ENCODE measurements at places on chromosomes 3 and 15.
A peak's percentile ranks its signal among the peaks of the same experiment; 100 is the strongest.

DNA sequence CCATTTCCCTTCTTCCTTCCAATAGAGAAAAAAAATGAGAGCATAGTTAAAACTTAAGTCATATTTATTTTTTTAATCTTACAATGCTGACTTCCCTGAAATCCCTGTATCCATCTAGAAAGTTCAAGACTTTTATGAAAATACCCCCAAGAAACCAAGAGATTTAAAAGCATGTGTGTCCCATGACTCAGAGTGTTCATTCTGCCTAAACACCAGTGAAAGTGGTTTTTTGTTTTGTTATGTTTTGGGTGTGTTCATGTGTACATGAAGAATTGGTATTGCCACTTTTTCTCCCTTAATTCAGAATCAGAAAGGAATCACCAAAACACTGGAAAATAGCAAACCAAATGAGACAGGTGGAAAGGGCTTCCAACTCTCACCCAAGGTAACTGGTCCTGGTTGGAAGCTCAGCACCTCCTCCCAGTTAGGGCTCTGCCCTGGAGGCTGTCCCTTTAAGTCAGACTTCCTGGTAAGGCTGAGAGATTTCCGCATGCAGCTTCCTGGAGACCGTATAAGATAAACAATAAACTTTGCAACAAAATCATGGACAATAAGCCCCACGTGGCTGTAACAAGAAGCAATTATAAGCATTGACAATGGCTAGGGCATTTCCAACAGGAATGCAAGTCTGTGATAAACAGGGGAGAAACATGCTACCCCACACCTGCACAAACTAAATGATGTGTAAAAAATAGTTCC is 121.9 kb upstream of the ARHGEF3 start:
- no peak for DNase-seq

DNA sequence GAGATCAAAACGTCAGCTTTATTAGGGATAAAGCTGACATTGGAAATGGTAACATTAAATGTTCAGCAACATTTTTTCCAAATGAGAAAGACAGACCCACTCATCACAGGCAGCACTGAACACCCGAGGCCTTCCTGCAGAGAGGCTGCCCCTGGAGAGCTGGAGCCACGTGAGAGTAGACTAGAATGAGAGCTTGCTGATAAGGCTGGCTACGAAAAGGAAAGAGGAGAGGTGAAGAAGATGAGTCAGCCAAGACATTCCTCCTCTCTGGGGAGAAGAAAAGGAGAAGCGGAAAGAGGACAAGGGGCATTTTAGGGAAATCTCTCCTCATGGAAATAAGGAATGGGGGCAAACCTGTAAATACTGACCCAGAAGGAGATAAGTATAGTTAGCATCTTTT is 7.3 kb downstream of the CYP19A1 start:
- DNase-seq: no peak

- DNase-seq: no peak
Observed at GRCh38 chr3:169813278-169813677, 574 bp upstream of the LRRC34 start.

DNA sequence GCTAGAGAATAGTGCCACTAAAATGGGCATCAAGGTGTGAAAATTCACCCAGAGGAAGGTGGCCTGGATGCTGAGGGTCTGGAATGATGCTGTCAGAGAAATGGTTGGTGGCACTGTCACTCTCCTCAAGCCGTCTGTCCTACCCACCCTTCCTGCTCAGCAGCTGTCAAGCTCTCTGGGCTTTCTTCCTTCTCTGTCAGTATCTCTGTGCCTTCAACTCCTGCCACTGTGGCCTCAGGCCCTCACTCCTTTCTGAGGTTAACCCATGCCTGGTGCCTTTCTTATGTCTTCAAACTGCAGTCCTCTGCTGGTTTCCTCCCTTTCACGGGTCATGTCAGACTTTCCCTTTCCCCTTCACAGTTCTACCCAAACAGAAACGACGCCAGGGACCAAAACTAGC is 4.4 kb downstream of the MYO5C start:
- DNase-seq: no peak

DNA sequence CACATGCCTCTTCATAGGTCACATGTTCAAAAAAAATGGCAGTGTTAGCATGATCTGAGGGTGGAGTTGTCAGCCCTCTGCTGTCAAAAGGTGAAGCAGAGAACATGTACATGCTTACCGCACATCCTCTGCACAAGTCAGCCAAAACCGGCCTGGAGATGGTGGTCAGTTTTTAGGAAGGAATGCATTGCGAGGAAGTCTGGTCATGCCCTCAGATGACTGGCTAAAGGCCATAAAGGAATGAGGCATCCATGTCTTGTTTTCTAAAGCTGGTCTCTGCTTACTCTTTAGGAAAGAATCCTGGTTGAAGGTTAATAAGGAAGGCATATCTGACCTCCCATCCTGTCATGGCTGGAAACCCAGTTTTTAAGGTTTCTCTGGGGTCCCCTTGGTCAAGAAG is 292.0 kb upstream of the CCDC54 start:
- DNase-seq: no peak

- DNase-seq: no peak
Observed at GRCh38 chr15:57827021-57827420, 120.5 kb downstream of the POLR2M start.

GRCh38 chr15:99324082-99324620 is 72.9 kb downstream of the LRRC28 start:
- peak; percentile 74 for DNase-seq

DNA sequence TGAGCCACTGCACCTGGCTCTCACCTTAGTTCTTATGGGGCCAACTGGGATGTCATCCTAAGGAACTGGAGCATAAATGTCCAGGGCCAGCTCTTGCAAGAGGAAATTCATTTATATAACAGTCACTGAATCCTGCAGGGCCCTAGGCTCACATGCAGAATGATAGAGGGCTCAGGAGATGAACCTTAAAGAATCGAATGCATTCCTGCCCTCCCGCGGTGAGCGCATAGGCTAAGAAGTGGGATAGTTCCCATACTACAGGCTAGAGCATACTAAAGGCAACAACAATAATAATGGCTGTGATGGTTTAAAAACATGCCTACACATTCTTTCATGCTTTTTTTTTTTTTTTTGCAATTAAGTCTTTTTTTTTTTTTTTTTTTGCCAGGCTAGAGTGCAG is 17.1 kb upstream of the CSRNP1 start:
- no peak for DNase-seq

DNA sequence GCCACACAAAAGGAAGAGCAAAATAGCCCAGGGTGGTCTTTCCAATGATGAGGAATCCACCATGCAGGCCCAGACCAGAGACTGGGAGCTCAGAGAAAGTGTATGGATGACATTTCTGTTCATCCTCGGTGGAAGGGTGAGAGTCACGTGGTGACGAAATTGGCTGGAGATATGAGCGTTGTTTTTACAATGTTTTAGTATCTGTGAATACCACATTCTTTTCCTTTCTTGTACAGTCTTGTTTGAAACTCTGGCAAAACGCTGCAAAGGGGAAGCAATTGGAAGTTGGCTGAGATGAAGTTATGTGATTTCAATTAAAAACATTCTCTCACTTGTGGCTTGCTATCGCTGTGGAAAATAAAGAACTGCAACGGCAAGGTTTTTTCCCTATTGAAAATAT is 137.5 kb downstream of the MAGI1 start:
- no peak for DNase-seq

DNA sequence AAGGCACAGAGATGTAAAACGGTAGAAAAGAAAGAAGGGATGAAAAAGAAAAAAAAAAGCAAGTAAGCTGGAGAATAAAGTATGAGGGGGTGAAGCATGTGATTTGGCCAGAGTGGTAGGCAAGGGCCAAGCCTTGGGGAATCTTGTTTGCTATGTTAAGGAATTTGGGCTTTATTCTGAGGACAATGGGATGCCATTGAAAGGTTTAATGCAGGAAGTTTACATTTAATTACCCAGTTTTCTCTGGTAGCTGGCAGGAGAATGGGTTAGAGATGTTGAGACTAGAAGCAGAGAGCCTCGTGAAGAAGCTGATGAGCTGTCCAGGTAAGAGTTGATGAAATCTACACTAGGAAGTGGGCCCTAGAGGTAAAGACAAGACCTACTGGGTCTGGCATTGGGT is 455.9 kb downstream of the PDCD6IP start:
- DNase-seq: no peak

DNA sequence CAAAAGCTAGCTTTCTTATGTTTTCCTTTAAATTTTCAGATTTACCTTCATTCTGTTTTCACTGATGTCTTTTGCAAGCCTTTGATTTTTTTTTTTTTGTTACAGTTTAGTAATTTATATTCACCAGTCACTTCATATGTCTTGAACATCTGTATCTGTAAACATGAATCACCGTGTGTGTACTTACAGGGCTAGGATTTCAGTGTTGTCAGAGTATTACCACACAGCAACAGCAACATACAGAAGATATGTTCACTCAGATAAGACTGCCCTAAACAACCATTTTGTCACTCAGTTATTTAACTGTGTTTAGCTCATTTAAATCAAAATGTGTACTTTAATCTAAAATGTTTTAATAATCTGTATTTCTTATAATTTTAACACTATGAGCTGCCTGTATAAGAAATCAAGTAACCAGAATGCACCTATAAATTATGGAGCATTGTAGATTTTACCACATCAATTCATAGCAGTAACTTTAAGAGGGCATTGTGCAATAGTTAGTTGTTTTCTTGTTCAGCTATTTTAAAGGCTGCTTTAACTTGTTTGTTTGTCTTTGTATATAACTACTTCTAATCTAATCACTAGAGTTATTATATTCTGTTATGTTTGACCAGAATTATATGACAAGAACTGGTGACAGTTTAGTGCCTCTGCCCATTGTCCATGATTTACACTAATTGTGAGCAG is 50.4 kb downstream of the GHSR start:
- DNase-seq: no peak

DNA sequence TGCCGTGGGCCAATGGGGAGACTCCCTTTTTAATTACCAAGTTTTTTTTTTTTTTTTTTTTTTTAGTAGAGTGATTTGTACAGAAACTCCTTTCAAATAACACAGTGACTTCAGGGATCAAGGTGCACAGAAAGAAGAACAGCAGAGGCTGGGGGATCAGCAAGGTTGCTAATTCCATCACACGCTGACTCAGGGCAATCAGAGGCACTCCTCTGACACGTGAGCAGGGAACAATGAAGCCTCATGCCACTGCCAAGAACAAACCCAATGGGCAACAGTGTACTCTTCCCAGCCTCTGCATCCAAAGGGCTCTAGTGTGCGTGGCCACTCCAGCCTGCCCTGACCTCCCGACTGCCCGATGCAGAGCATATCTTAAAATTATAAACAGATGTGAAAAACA is 186.7 kb upstream of the WNT5A start:
- no peak for DNase-seq

- peak; percentile 13 for DNase-seq
Observed at GRCh38 chr3:147521646-147522045, 112.5 kb downstream of the ZIC1 start.

DNA sequence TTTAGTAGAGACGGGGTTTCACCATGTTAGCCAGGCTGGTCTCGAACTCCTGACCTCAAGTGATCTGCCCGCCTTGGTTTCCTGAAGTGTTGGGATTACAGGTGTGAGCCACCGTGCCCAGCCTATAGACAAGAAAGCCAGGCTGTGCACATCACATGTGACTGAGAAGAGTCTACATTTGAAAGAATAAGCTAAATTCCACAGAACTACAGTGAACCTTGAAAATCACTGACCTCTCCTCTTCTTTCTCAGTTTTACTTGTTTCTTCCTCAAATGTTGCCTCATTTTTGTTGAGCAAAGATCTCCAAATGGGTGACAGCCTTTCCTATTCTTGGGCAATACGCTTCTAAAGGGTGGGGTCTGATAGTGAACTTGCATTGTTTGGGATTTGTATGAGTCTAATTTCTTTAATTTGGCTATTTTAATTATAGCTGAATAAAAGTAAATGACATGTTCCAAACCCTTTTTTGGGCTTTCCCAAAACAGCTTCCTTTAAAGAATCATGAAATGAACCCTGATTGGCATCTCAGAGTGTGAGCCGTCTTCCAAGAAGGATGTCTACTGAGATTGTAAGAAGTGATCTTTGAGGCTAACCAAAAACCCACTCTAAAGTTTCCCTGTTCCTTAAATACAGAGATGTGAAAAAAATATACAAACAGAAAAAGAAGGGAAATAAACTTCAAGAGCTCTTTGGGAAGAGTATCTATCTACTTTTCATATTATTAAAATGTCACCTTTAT is 21.6 kb upstream of the SPTBN5 start:
- no peak for DNase-seq

GRCh38 chr3:113075588-113075987 is 84.8 kb downstream of the GTPBP8 start:
- DNase-seq: no peak
